EH (cell line): ENCODE measurements at places on chromosomes 7 and 10.

DNA sequence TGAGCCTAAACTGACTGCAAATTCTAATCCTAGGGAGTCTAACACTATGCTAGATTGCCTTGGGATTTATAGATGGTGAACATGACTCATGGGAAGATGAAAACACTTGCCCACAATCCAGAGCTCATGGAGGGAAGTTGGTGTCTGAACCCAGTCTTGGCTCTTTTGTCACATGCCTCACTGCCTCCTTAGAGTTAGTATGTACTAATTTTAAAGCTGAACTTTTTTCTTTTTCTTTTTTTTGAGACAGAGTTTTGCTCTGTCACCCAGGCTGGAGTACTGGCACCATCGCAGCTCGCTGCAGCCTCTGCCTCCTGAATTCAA, 14.4 kb downstream of the MRPL32 start:
- peak; percentile 45 for DNase-seq

DNA sequence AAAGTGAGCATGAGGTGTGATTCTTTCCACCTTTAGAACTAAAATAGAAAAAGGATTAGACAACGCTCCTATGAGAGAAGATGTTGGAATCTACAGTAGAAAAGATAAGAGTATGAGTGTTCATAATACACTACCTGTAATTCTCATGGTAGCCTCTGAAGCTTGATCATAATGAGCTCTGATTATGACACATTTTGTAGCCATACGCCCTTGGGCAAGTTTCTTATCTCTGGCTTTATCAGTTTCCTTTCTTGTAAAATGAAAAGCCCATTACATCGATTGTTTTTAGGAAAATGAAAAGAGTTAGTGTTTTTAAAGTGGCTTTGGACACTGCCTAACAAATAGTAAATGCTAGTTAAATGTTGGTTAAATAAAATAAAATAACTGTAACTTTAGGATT, 22.4 kb upstream of the PRSS58 start:
- no peak for DNase-seq

- no peak for DNase-seq
Observed at GRCh38 chr7:151468217-151469018, 28.5 kb upstream of the CRYGN start.

- DNase-seq = no peak
Observed at GRCh38 chr10:21528236-21529031, 3.0 kb upstream of the SKIDA1 start.

- peak; percentile 99 for DNase-seq
Observed at GRCh38 chr7:94183289-94183749, 179.2 kb upstream of the BET1 start.

DNA sequence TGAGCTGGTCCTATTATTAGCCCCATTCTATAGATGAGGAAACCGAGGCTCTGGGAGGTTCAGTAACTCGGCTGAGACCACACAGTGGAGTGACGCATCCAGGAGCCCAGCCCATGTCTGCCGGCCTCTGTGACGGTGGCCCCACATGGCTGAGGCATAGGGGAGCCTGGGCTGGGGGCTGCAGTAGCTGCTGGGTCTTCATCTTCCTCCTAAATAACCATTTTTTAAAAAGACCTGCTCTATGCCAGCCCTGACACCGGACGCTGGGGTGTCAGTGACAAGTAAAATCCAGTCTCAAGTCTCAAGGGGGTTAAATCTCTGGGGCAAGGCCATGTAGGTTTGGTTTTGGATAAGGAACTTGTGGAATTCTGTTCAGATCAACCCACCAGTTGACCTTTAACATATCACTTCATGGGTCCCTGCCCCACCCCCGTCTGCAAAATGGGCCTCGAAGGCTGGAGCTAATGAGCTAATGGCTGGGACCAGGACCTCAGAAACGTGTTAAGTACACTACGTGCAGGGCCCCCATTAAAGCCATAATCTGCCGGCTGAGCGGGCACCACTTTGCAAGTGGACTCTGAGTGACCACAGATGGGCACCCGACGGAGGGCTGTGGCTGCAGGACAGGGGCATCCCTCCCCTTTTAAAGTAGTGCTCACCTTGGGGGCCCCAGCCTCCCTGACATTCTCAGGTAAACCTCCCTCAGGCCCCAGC, 136.5 kb upstream of the UNC5B start:
- DNase-seq = no peak

- DNase-seq = peak; percentile 74
Observed at GRCh38 chr10:14953424-14954000, 384 bp downstream of the DCLRE1C start.

GRCh38 chr7:86954971-86955370, 104.5 kb downstream of the ELAPOR2 start:
- no peak for DNase-seq

DNA sequence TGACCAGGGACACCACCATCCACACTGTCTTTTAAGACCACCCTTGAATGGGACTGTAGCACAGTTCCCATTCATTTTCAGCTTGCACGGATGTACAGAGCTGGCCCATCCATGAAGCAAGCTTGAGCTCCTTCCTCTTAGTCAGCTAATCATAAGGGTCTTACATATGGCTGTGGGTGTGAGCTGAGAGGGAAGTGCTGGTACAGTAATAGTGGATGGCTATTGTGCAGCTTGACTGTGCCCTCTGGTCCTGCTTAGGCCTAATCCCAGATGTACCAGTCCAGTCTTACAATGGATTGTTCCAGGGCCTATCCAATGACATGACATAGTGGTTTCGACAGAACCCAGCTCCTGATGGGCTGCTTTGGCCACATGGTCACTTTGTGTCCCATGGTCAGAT, 96.9 kb upstream of the ZNF438 start:
- DNase-seq = no peak

DNA sequence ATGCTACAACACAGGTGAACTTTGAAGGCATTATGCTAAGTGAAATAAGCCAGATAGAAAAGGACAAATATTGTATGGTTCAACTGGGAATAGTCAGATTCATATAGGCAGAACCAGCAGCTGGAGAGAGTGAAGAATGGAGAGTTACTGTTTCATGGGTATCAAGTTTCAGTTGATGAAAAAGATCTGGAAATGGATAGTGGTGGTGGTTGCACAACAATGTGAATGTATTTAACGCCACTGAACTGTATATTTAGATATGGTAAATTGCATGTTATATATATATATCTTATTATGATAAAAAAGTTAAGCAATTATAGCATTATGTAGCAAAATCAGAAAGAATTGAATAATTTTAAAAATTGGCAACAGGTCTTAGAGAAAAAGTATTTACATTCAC, 3.9 kb downstream of the LMBR1 start:
- peak; percentile 8 for DNase-seq

GRCh38 chr10:43160046-43160920, 22.0 kb downstream of the CSGALNACT2 start:
- DNase-seq = peak; percentile 70

GRCh38 chr7:41940760-41941343, 238.0 kb upstream of the INHBA start:
- peak; percentile 82 for DNase-seq

- DNase-seq = no peak
Observed at GRCh38 chr10:1020460-1020859, 5.2 kb downstream of the IDI2 start.

DNA sequence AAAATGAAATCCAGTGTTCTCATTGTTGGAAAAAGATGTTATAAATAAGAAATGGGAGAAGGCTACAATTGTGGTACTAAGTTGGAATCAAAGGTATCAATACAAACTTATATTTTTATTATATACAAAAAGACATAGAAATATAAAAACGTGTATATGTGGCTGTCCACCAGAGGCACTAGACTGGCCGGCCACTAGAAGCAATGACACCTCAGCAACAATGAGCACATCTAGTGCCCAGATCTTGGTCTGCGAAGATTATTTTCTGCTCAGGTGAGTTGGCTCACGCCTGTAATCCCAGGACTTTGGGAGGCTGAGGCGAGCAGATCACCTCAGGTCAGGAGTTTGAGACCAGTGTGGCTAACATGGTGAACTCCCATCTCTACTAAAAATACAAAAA, 21.6 kb downstream of the IDE start:
- DNase-seq = no peak

DNA sequence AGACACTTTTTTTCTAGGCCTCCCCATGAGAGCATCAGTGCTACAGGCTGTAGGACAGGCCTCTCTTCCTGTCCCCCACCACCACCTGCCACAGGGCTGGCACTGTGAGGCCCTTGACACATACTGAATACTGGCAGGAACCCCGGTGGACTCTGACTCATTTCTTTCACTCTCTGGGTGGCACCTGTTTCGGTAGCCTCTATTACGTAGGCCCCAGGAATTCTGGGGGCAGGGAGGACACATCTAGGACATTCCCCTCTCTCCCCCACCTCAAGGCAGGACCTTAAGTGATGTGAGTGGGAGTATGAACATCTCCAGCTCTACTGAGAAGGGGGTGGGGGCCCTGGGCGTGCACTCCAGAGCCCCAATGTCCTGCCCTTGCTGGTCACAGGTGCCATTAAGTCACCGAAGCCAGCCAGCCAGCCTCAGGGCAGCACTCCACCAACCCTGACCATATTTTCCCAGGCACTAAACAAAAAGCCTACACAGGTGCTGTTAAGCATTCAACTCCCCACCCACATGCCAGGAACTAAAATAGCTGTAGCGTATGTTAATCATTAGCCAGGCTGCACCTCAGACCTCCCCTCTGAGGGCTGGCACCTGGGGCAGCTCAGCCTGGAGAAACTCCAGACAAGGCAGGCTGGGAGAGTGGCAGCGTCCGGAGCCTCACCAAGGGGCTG, 8.9 kb downstream of the ANXA11 start:
- DNase-seq = peak; percentile 48

GRCh38 chr7:6579446-6579845, 2.2 kb downstream of the ZDHHC4 start:
- peak; percentile 63 for DNase-seq
